ENCODE measurements at places on chromosomes 6 and 20.

- DNase-seq, result no peak
Observed at GRCh38 chr6:26122005-26122388, 34.8 kb downstream of the HFE start.

- peak; percentile 50 for DNase-seq
Observed at GRCh38 chr20:56411759-56412472, at the start of gene CASS4. Gene CASS4, plus strand, starts transcription at chr20:56412260. Its CDS starts 199 bp downstream, at chr20:56412459.

DNA sequence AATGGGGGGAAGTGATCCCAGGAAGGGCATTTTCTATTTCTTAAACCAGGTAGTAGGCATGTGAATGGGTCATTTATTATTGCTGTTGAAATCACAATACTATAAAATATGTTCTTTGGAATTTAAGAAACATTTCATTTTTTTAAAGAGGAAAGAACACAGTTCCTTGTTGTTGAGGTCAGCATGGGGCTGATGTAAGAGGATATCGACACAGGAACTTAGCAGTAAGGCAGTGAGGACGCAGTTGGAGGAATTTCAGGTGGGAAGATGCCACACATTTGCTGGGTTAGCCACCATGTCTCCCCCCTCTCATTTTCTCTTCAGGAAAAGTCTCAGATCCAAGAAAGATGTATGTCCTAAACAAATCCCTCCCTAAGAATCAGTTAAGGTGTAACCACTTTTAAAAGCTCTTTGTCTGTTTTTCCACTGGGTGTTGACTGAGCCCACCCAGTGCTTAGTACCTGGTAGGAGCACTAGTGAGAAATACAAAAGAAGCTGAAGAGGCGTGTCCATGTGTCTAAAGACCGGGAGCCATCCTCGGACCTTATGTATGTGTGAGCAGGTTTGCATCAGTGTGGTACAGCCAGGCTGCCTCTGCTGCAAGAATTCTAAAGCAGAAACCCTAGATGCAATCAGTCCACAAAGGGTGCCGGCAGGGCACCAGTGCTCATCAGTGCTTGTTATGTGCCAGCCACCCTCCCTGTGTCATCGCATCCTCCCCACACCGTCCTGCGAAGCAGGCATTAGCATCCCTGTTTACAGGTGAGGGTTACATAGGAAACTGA is 98.9 kb downstream of the TCP11 start:
- DNase-seq, result no peak

DNA sequence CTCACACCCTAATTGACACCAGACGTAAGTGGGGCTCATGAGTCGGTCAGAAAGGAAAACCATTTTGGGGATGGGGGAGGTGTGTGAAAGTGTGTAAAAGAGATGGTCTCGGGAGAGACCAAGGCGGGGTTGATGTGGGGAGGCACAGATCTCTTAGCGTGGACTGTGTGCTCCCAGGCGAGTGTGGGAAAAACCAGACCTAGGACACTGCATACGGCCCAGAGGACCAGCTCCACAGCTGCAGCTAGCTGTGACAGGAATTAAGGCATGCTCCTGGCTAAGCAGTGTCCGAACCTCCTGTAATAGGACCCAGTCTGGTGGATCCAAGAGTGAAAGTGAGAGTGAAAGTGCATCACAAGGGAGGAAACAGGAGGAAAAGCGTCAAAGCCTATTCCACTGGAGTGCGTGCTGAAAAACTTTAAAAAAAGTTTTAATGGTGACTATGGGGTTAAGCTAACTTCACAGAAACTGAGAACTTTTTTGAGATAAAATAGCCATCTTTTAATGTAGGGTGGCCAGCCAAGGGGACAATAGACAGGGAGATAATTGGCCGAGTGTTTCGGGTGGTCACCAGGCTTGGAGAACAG is 9.6 kb downstream of the IL22RA2 start:
- no peak for DNase-seq

DNA sequence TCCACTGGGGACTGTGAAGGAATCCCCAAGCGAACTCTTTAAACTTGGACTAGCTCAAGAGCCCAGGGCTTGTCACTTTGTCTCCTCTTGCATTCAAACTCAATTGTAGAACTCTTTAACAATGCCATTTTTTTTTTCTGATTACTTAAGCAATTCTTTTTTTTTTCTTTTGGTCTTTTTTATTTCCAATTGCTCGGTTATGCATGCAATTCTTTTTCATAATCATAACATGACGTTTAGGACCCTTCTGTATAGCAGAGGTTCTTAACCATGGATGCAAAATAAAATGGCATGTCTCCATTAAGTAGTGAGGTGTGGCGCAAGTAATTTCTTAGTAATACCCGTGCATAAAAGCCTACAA is 466 bp upstream of the BFSP1 start:
- DNase-seq, result no peak

DNA sequence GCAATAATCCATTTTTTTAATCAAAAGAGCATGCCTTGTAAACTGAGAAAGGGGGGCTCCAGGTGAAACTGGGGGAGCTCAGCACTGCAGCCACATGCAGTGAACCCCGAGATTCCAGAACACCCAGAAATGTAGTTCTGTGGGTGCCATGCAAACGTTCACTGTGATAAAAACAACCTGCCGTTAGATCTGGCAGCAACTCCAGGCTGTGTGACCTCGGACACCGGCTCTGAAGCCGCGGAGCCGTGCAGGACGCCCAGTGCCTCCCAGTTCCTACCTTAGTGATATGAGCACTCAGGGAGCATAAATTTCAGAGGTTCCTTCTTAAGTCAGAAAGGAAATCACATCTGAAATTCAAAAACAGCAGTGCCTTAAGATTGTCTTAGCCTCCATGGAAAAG is 85.4 kb upstream of the THBS2 start:
- DNase-seq, result no peak

DNA sequence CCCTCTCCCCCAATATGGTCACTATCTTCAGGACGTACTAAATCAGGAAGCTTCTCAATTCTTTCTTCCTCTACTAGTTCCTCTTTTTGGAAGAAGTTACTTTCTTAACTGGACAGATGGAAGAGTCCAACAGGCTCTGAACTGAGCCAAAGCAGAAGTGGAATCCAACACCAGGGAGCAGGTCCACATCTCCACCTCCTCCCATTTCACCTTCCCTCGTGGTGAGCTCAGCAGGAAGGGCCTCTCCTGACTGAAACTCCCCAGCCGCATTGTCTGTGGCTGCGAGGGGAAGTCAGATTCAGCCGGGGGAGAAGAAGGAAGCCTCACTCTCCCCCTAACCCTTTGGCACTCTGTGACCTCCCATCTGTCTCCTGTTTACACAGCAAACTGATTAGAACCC is 63.8 kb upstream of the UST start:
- no peak for DNase-seq

- DNase-seq, result no peak
Observed at GRCh38 chr6:139337830-139338229, 36.6 kb downstream of the CITED2 start.

- no peak for DNase-seq
Observed at GRCh38 chr6:167948716-167949115, 48.8 kb upstream of the KIF25 start.

GRCh38 chr6:139446138-139446715 is 71.8 kb upstream of the CITED2 start:
- DNase-seq, result no peak
